AG10803 (cell line): ENCODE measurements at places on chromosomes 1 and 21.
A peak's percentile ranks its signal among the peaks of the same experiment; 100 is the strongest.

- peak; percentile 26 for DNase-seq
Observed at GRCh38 chr1:54158071-54158470, 5.3 kb upstream of the CDCP2 start.

GRCh38 chr1:195898373-195898772 is 709.9 kb downstream of the KCNT2 start:
- no peak for DNase-seq

GRCh38 chr1:31412732-31413404 is at the start of gene SERINC2:
Gene SERINC2 (plus strand): TSS chr1:31413213. CDS start chr1:31413266, 53 bp downstream.
- DNase-seq, result no peak

GRCh38 chr1:30795026-30795425 is 37.5 kb upstream of the LAPTM5 start:
- DNase-seq, result peak; percentile 24

- no peak for DNase-seq
Observed at GRCh38 chr1:161491472-161491871, 13.8 kb upstream of the FCGR2A start.
